Stimulated activated CD8-positive, alpha-beta memory T cell treated with anti-CD3 and anti-CD28 coated beads, Interleukin-7, amount 100 ng/mL, for 1 hour (primary cell): ENCODE measurements at places on chromosomes 6 and 20.

GRCh38 chr6:160974304-160974771, 17.2 kb upstream of the MAP3K4 start:
- no peak for DNase-seq

- no peak for DNase-seq
Observed at GRCh38 chr6:167407239-167408064, 82.6 kb downstream of the TTLL2 start.

DNA sequence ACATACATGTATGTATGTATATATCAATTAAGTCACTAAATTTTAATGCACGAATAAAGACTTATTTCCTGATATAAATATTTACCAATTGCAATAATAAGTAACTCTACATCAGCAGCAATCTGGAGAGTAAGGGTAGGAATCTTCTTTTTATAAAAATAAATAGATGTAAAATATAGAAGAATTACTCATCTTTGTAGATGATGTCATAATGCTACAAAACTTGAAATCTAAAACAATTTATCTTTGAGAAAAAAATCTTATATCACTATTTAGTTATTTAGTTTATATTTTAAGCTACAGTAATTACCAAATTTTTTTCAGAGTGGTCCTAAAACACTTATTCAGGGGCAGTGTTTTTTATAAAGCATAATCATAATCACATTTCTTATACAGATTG, 351.7 kb downstream of the RIMS1 start:
- no peak for DNase-seq

GRCh38 chr20:24670341-24670872, 201.0 kb downstream of the SYNDIG1 start:
- DNase-seq: no peak
